ENCODE measurements at places on chromosomes 13 and 19.

GRCh38 chr13:94764576-94765321 is 52.4 kb upstream of the SOX21 start:
- no peak for DNase-seq

GRCh38 chr19:4009990-4010807 is 2.7 kb downstream of the PIAS4 start:
- no peak for DNase-seq

DNA sequence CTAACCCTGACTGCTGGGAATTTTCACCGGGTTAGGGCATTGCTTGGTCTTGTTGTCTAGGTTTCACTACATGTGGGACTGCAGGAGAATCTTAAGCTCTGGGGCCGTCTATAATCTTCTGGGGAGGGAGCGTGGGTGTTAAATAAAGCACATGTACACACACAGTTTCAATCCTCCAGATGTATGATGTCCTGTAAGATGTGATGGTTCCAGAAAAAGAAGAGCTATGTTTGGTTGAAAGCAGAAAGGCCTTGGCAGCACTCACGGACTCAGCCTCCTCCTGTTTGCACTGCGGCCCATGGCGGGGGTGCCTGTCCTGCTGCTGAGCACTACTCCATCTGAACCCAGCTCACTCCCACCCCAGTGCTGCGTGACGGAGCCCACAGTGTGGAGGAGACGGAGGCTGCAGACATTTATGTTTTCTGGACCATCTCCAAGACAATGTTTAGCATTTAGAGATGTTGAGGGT is 343.5 kb downstream of the TEX29 start:
- no peak for DNase-seq

GRCh38 chr13:91181892-91182291 is 165.6 kb upstream of the MIR17HG start:
- DNase-seq = no peak

GRCh38 chr13:45196096-45196495 is 4.7 kb downstream of the KCTD4 start:
- DNase-seq = no peak

- no peak for DNase-seq
Measured at GRCh38 chr13:32267836-32268439, 47.2 kb downstream of the ZAR1L start.

- no peak for DNase-seq
Measured at GRCh38 chr13:97492684-97493371, 58.9 kb downstream of the RAP2A start.

DNA sequence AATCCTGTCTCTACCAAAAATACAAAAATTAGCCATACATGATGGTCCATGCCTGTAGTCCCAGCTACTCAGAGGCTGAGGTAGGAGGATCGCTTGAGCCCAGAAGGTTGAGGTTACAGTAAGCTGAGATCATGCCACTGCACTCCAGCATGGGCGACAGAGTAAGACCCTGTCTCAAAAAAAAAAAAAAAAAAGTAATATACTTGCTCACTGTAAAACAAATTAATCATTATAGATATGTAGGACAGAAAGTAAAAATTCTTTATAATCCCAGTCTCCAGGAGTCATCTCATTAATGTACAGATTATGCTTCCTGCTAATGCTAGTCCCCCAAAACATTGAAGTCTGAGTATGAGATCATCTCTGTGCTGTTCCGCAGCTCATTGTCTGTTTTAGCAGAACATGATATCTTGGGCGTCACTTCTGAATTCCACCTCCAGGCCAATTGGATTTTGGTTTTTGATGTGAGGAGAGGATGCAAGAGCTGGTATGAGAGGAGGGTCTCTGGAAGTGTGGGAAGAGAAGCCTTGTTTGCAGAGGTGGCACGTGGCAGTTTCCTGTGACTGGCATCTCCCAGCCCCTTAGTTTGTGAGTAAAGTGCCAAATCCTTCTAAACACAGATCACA is 75.4 kb upstream of the NPAS1 start:
- DNase-seq = no peak

DNA sequence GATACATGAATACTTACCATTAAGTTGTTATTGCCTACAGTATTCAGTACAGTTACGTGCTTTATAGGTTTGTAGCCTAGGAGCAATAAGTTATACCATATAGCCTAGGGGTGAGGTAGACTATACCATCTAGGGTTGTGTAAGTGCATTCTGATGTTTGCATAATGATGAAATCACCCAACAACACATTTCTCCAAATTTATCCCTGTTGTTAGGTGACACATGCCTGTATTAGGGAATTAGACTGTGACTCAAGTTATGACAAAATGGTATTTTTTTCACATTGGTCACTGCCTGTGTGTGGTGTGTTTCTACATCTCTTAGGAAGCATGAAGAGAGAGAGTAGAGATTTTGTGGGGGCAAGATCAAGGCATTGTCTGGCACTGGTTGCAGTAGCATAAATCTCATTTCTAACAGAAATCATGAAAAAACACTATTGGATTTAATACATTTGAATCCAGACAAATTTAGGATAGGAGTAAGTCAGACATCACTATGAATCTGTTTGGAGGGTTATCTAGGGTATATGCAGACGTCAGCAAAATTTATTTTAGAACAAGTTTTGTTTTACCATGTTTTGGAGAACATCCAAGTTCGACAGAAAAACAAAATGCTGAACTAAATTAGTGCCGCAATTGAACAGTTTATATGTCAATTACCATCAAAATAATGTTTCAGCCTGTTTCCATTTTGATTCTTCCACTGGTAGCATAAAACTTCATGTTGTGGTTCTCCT is 332.1 kb downstream of the LMO7 start:
- no peak for DNase-seq

DNA sequence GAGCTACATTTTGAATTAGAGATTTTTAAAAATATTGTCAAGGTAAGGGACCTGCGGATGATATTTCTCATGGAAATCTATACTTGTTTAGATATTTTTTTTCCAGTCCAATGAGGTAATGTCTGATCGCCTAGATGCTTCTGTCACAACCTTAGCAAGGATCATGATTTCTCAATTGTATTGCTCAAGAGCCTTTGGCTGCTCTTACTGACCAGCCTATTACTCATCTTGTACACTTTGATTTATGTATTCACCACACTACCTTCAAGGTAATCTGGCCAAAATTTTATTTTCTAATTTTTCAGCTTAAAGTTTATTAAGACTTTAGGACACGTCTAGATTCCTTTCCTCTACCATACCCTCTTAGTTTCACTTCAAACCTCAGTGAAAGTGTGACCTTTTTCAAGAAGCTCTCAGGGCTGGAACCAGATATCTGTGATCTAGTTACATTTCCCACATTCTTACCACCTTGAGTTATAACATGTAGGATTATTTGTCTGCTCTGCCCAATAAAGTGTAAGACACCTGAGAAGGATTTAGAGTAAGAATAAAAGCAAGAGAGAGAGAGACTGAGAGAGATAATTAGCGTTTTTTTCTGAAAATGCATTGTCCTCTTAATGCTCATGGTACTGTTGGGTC is 197.1 kb downstream of the ITGBL1 start:
- DNase-seq = no peak

GRCh38 chr19:49927526-49928264 is 1.3 kb upstream of the ATF5 start:
- no peak for DNase-seq

- DNase-seq = no peak
Measured at GRCh38 chr19:56740501-56740900, 68.9 kb upstream of the ZNF835 start.
